Esophagus squamous epithelium (tissue), 5 donors: ENCODE measurements at places on chromosomes 3 and 15.

DNA sequence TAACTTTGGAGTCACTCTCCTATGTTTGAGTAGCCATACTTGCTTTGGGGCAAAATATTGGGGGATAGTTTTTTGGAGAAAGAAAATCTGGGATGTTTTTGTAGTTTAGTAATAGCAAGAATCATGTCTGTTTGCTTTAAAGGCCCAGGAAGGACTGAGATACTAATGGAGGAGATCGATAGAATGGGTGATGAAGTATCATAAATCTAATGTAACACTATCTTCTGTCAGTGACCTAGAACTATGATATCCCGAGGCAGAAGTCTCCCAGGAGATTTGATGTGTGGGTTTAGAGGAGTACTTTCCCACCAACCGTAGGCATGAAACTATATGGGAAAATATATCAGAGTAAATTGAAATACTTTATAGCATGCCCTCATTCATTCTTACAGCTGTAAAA lies 21.0 kb upstream of the NFKBIZ start:
- DNase-seq, result no peak

GRCh38 chr3:78090382-78090781 lies 1050.5 kb downstream of the ROBO2 start:
- DNase-seq, result no peak

DNA sequence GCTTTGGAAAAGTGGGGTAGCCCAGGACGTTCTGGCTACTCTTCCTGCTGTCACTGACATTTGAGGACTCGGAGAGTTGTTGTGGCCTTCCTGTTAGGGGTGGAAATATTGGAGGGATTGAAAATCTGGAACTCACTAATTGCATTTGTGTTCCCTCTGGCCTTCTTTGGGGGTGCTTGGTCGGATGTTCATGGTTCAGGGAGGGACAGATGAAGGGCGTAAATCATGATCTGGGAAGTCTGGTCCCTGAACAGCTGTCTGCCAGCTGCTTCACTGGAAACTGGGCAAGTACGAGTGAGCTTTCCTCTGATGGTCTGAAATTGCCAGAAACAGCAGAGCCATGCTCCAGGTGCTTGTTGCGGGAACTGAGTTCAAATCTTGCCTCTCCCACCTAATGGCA lies 327.8 kb upstream of the C2CD4B start:
- DNase-seq, result no peak

DNA sequence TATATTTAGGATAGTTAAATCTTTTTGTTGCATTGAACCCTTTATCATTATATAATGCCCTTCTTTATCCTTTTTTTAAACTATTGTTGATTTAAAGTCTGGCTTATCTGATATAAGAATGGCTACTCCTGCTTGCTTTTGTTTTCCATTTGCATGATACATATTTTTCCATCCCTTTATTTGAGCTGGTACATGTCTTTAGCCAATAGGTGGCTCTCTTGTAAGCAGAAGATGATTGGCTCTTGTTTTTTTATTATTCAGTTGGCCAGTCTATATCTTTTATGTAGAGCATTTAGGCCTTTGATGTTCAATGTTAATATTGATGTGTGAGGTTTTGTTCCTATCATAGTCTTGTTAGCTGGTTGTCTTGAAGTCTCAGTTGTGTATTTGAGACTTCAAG lies 99.5 kb upstream of the MCTP2 start:
- DNase-seq, result no peak

- DNase-seq, result no peak
Measured at GRCh38 chr3:59115364-59116232, 65.8 kb upstream of the CFAP20DC start.

DNA sequence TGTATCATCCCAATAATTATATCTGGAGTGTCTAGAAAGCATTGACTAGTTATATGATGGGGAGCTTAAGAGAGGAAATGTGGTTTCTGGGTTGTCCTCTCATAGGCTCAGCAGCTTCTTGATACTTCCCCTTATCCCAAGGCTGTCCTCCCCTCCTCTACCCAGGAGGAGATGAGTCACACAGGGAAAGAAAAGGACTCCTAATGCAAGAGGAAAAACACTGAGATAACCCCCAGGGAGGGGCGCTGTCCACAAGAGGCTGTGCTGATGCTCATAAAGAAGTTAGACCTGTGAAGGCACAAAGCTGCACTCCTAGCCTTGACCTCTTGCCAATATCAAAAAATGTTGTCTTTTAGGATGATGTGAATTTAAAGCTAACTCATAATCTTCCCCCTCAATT lies 28.8 kb upstream of the GYG1 start:
- no peak for DNase-seq

DNA sequence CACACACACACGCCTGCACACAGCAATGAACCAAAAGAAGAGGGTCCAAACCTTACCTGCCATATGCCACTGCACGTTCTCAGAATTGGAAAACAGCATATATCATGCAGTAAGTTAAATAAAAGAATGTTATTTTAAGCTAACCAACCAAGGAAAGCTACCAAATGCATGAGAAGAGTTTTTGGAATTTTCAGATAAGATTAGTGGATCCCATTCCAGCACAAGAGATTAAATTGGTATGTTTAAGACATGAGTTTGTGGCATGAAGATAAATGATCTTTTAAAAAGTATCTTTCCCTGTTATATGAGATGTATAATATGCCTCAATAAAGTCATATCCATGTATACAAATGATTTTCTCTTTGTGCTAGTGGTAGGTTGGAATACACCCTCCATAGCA lies 811.4 kb downstream of the NR2F2 start:
- no peak for DNase-seq

DNA sequence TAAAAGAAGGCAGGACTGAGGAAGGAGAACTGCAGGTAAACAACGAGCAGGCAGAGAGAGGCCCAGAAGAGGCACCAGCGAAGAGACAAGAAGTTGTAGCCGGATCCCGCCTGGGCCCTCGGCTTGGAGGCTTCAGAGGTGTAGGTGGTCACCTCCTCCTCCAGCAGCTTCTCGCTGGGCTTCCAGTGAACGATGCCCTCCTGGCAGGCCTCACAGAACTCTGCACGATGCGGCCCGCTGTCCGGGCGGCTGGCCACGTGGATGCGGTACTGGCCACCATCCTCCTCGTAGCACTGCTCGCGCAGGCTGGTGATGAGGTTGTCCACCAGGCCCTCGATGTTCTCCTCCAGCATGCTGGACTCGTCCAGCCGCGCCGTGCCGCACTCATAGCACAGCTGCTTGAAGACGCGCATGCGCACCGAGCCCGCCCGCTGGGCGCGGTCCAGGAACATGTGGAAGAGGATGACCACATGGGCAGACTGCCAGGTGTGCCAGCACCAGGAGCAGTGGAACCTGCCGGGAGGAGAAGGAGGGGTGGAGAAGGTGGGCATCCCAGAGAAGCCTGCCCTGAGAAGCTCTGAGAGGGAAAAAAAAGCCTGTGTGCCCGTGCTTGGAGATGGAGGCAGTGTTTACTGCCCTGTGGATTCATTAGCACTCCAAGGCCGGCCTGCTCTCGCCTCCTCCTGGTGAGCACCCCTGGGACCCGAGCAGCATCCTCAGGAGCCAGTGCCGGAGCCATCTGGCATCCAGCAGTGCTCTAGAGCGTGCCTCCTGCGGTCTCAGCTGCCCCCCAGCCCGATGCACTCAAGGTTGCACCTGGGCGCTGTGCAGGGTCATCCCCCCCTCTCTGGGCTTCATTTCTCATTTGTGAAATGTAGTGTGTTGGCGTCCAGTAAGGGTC lies 3.6 kb downstream of the RTP2 start:
- DNase-seq, result no peak

GRCh38 chr3:132695422-132695821 lies 26.8 kb downstream of the NPHP3 start:
- no peak for DNase-seq

GRCh38 chr3:105572501-105572900 lies 205.8 kb downstream of the ALCAM start:
- DNase-seq, result no peak

- DNase-seq, result no peak
Measured at GRCh38 chr3:182527745-182528144, 265.6 kb upstream of the ATP11B start.

DNA sequence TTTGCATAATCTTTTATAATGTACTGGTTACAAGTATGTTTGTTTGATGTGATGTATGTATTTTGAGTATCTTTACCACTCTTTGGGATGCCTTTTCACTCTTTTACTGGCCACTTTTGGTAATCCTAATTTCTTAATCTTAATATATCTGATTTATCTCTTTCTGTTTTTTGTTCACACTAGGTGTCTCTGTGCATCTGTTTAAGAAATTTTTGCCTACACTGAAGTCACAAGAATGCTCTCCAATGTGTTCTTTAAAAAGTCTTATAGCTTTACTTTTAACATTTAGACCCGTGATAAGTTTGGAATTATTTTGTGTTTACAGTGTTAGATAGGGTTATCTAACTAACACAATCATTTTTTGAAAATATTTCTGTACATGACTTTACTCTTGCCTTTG lies 659.1 kb downstream of the SI start:
- no peak for DNase-seq

GRCh38 chr3:187165144-187165543 lies 25.8 kb upstream of the RPL39L start:
- DNase-seq, result no peak

DNA sequence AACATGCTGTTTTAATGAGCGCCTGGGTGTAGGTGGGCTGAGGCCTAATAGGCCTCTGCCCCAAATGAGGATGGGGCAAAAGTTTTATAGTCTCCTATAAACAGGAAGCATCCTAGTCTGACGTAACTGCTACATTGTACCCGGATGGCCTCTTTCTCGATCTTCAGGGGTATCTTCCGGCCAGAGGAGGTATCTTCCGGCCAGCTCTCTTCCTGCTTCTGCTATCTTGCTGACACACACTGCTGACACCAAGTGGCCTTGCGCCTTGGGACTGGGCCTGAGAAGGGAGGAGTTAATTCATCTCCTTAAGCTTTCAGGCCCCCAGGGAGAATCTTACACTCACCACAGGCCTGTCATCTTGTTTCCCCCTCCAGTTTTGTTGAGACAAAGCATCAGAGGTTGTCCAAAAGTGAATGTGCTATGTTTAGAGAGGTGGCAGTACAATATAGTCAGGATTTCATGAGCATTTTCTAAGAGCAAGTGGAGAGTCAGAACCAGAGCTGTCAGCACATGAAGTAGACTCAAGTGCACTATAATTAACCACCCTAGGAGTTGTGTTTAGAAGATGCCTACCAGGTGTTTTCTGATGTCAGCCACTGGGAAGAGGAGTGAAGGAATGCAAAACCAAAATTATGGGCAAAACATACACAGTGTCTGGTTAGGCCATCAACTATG lies 15.6 kb upstream of the IGSF10 start:
- no peak for DNase-seq

GRCh38 chr3:79606414-79606813 lies 161.4 kb downstream of the ROBO1 start:
- no peak for DNase-seq

DNA sequence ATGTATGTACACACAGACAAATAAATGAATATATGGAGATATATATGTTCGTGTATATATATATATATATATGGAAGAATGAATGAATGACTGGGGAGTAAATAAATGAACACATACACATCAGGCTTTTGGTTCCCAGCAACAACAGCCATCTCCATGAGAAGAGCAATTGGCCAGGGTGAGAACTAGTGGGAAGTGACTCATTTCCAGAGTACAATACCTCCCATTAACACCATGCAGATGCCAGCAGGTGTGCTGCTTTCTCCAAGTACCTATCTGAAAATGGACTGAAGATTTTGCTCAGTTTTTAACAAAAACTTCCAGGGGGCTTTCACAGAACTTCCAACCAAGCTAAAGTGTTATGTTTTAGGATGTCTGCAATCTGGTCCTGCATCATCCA lies 179.8 kb upstream of the SLC2A2 start:
- no peak for DNase-seq

DNA sequence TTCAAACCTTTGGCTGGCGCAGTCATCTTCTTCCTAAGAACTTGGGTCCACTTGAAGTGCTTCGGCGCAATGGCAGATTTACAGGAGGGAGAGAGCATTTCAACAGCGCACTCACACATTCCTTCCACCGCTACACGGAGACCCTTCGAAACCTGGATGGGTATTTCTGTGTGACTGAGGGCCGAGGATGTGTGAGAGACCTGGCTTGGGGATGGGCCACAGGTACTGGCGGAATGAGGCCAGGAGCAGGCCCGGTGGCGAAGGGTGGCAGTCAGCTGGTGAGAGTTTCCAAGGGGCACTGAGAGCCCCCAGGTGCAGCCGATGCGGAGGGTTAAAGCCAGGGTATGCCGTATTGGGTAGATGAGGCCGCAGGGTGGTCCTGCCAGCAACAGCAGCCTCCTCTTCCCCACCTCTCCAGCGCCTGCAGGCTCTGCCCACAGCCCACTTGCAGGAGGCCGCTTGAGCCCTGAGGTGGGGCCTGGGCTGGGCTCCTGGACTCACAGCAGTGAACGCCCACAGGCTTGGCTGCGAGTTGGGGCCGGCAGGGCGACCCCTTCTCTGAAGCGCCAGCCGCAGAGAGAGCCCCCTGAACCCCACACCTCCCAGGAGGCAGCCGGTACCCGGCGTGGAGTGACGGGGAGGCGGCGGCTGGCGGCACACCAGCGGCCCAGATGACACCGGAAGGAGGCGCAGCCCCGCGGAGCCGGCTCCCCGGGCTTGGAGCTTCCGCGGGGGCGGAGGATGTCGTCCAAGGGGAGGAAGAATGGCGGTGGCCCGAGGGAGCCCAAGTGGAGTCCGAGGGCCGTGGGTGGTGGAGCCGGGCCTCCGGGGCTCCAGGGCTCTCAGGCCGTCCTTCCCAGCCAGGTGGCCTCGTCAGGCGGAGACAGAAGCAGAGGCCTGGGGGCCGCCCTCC lies 166.5 kb downstream of the NSMCE3 start:
- DNase-seq, result no peak

DNA sequence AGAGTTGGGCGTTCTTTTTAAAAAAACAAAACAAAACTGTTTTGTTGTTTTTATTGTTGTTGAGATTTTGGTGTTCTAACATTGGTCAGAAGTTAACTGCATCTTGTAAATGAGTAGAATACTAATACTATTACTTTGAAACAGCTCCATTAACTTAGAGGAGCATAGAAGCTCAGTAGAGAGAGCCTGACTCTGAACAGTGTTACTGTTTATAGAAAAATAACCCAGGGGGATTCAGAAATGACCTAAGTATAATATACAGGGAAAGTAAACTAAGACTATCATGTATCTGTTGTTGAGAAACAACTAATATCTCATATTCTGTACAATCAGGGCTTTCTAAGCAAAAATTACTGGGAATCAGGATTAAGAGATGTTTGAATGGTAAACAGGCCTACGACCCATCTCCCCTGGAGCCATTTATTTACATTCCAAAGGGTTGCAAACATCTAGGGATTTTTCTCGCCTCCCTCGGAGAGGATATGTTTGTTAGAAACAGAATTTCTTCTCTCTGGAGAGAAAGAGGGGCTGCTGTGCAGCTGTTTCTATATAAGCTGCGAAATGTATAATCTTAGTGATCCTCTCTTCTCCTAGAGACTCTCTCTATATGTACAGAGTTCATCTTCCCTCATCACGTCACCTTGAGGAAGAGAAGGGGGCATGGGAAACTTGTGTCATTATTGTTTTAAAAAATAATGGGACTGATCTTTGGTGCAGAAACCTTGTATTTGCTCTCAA lies 827.5 kb upstream of the DPPA4 start:
- no peak for DNase-seq
